ENCODE measurements at places on chromosomes 7 and 10. TPM values are rescaled to one million over a fixed set of nuclear protein-coding genes. Genes with fewer than 3 reads are reported as not detected.

DNA sequence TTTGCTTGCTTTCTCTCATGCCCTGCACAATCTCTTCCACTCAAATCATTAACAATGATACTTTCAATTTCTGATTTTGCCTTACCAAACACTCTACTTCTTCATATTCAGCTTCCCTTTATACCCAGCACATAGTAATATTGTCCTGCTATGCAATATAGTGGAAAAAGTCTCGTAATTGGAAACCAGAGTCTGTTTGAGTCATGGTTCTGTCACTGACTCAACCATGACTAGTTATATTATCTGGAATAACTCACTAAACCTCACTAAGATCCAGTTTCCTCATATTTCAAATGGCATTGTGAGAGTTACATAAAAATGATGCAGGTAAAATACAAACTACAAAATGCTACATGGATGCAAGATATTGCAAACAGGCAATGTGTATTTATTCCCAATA lies 98.5 kb upstream of the LRRTM3 start:
- no peak for DNase-seq

GRCh38 chr10:72424561-72424960 lies 69.8 kb upstream of the DNAJB12 start:
- DNase-seq = no peak

GRCh38 chr10:42977032-42977416 lies 99.8 kb upstream of the RET start:
- DNase-seq = peak; percentile 27

DNA sequence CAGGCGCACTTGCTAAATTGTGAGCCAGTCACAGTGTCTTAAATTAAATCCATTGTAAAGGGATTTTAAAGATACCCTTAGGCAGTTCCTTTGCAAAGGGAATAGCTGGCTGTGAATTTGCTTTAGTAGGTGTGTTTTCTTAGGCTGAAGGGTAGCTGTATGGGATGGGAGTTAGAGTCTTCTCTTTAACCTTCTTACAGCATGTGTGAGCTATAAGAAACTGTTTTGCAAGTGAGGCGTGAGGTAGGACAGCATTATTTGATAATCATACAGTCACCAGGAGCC lies 5.2 kb downstream of the EEPD1 start:
- no peak for DNase-seq

Gene FAM13C
- total RNA-seq = 0.18 TPM
